Hypothalamus (tissue), 51 donors: ENCODE measurements at places on chromosomes 4 and X.

- DNase-seq, result no peak
These were observed 54.9 kb downstream of the F8 start for GRCh38 chrX:154967603-154968002.

GRCh38 chr4:151581570-151581969, 172.6 kb downstream of the FHIP1A start:
- DNase-seq, result no peak

GRCh38 chrX:119565107-119565663, at the start of gene STEEP1:
TSS of gene STEEP1 (minus strand) at chrX:119565409. CDS start at chrX:119565355, 54 bp downstream.
- peak; percentile 73 for DNase-seq

DNA sequence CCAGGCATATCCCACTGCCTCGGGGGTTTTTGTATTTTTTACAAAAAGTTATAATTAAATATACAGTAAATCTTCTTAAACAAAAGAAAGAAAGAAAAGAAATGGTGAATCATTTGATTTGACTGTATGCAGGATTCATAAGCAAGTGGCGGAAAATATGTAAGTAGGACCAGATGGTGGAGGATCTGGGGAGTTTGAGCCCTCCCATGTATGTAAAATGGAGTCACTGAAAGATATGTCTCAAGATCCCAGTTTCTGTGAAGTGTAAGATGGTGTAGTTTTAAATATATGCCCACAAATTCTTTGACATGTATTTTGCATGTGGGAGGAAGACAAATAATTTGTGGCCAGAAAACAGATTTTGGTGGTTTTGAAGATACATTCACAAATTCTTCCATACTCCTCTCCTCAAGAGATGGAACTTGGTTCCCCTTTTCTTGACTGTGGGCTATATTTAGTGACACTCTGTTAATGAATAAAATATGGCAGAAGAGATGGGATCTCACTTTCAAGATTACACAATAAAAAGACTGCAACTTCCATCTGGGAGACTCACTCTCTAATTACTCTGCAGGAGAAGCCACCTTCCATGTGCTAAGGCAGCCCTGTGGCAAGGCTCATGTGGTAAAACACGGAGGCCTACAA, 133.6 kb upstream of the S100G start:
- no peak for DNase-seq

DNA sequence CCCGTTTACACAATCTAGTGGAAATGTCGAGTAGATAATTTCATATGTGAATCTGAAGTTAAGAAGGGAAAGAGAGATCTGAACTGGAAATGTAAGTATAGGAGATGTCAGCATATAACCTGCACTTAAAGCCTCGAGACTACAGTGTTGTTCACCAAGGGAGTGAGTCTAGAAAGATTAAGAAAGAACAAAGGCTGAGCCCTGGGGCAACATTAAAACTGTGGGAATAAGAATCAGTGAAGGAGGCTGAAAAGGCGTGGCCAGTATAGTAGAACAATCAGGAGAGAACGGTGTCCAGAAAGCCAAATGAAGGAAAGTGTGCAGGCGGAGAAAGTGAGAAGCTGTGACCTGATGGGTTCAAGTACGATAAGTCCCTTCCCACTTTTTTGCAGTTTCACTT, 118.8 kb upstream of the TENM3 start:
- DNase-seq, result no peak

- no peak for DNase-seq
These were observed 62.4 kb upstream of the GABRQ start for GRCh38 chrX:152575331-152575730.

DNA sequence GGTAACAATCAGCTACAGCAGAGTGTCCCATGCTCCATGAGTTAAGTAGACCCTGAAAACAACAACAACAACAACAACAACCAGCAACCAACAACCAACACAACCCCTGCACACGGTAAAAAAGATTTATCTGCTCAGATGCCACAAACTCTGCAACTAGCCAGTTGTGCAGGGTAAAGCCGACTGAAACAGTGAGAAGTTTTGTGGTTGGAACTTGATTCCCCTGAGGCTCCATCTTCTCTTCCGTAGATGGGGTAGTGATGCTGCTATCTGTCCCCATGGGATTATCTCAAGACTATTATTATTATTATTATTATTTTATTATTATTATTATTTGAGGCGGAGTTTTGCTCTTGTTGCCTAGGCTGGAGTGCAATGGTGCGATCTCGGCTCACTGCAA, 50.6 kb upstream of the RAPGEF2 start:
- no peak for DNase-seq

- no peak for DNase-seq
These were observed 61.2 kb downstream of the TRIM2 start for GRCh38 chr4:153265306-153266047.
